ENCODE measurements at places on chromosomes 11 and 22. TPM values are rescaled to one million over a fixed set of nuclear protein-coding genes. Genes with fewer than 3 reads are reported as not detected.

XKR3 gene
- total RNA-seq: not detected

CRYBB1 gene
- not detected for total RNA-seq

CHRDL2 gene
- not detected for total RNA-seq

GNG3 gene
- total RNA-seq: not detected

Data from mesangial cell (primary cell).